ENCODE measurements at places on chromosomes 2 and 18. TPM values are rescaled to one million over a fixed set of nuclear protein-coding genes. Genes with fewer than 3 reads are reported as not detected.

GRCh38 chr18:23585007-23585871 is 1.1 kb downstream of the NPC1 start:
- DNase-seq, result no peak

DNA sequence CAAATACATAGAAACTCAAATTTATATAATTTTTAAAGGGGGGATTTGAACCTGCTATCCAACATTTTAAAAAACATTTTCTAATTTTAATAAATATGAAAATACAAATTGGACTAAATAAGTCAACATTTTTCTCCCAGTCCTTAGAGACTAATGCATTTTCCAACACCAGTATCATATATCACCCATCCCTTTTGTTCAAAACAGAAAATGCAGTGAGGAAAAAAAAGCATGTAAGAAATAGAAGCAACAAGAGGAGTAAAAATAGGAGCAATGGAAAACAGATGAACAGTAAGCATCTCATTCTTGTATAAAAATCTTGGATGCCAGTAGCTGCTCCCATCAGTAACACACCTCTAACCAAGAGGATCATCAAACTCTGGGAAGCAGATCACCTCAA is 25.5 kb downstream of the KLF7 start:
- DNase-seq, result no peak

DNA sequence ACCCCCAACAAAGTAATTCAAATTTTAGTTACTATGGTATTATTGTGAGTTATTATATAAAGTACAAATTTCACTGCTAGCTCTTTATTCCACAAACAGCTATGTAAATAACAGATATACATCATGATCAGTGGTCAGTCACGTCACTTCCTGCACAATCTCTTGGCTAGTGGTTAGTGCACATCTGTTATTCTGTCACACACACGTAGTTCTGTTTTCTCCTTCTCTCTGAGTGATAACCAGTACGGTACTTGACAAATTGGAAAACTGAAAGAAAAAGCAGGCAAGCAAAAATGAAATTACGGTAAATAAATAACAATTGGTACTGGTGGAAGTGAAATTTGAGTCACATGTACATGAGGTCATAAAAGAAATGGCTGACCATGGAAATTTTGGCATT is 728.7 kb downstream of the CCDC85A start:
- no peak for DNase-seq

DNA sequence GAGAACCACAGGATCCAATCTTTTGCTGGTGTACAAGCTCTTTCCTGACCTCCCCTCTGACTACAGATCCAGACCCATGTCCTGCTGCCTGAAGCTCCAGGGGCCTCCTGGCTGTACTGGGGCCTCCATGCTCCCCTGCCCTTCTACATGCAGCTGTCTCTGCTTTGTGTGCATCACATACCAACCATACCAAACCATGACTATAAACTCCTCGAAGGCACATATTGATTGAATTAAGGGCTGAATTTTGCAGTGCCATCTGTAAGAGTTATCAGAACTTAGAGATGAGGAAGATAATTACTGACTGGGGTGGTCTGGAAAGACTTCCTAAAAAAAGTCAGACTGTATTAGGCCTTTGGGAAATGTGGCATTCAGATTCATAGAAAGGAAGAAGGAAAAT is 139.9 kb upstream of the CXCR4 start:
- no peak for DNase-seq

Gene ALKAL2
- polyA plus RNA-seq, result 4.9 TPM

DNA sequence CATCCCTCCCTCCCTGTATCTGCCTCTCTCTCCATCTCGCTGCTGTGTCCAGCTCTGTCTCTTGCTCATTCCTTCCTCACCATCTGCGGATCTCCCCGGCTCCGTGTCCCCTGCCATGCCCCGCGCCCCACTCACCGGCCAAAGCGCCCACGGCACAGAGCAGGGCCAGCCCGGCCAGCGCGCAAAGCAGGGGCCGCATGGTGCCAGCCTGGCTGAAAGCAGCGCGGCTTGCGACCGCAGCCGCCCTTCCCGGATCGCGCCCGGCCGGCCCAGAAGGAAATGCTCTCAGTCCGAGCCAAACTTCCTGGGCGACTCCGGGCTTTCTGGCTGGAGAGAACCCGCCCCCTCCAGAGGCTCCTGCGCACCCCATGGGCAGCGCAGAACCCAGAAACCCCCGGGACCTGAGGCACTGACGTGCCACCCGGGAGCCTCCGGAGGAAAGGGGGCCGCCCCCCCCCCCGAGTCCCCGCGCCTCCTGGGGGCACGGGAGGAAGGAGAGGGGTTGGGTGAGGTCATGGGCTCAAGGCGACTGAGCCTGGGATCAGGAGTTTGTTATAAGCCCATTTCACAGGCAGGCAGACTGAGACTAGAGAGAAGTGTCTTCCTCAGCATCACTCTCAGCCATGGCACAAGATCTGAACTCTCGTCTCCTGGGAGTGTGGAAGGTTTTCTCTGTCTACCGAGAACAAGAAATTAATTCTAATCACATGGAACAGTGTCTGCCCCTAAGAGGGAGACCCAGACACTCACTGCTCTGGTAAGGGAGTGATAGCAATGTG is 45.2 kb upstream of the RAB6C start:
- DNase-seq, result no peak

DNA sequence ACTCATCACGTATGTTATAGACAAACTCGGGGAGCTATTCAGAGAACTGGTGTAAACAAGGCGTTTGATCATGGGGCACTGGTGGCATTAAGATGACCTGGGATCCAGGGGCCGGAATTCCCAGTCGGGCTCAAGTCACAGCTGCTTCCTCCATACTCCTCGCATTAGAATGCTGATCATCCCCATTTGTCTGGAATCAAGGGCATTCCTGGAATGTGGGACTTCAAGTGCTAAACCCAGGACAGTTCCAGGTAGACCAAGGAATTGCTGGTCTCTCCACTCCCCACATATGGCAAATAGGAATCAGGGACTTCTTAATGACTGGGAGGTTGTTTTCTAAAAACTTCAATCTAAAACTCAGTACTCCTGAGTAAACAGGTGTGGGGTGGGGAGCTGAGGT is 355.7 kb upstream of the RAB6C start:
- DNase-seq, result no peak

Gene DSG3
- polyA plus RNA-seq, result not detected

Gene CNGA3
- polyA plus RNA-seq, result not detected

- no peak for DNase-seq
These were observed 19.4 kb downstream of the FAM110C start for GRCh38 chr2:26891-27290.

Gene CBLN2
- 9.3 TPM for polyA plus RNA-seq

GRCh38 chr2:232689152-232689910 is 7.8 kb upstream of the GIGYF2 start:
- no peak for DNase-seq

DNA sequence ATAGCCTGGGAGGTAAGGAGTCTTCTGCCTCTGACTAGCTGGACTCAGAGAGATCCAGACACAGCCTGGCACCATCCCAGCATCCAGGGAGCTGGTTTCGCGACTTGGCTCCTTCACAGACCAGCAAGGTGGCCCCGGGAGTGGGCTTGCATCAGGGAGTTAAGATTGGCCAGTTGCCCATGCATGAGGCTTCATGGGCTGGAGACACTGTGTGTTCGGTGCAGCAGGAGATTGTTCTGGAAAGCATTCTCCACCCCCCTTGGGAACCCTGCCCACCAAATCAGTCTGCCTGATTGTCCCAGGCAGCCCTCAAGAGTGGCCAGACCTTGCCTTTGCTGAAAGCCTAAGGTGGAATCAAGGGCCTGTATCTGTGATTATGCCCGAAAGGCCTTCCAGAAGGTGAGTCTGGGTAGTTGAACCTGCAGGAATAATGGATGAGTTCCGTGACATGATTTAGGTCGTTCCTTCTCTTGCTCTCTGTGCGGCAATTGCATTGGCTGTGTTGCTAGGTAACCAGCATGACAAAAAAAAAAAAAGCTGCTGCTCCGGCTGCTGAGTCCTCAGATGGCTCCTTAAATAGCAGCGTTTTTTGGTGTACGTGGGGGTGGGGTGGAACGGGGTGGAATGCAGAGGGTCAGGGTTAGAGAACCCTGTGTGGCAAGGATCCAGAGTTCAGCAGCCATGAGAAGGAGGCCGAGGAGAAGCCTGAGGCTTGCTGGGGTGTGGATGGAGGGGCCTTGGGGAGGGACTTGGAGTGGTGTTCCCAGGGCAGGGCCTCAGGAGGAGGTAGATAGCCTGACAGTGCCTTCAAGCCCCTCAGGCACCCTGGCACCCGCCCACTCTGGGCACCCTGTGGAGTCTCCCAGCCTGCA is 93.0 kb upstream of the MCFD2 start:
- peak; percentile 64 for DNase-seq

Gene SCYGR4
- polyA plus RNA-seq, result not detected

Gene BOLL
- polyA plus RNA-seq, result 0.06 TPM

DNA sequence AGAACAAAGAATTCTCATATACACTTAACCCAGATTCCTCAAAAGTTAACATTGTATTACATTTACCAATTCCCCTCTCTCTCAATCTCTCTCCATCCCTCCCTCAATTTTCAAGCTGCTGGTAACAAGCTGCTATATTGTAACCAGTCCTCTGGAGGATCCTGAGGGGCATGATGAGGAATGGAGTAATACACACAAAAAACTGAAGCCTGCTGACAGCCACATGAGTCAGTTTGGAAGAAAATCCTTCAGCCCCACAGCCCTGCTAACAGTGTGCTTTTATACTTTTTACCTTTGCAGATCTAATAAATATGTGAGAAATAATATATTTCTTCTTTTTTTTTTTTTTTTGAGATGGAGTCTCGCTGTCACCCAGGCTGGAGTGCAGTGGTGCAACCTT is 165.7 kb upstream of the RAB12 start:
- DNase-seq, result no peak

Gene OSR1
- polyA plus RNA-seq, result 10.9 TPM

GRCh38 chr18:7177116-7177744 is 53.7 kb upstream of the LRRC30 start:
- DNase-seq, result peak; percentile 27

Gene ACP1
- 151 TPM for polyA plus RNA-seq

DNA sequence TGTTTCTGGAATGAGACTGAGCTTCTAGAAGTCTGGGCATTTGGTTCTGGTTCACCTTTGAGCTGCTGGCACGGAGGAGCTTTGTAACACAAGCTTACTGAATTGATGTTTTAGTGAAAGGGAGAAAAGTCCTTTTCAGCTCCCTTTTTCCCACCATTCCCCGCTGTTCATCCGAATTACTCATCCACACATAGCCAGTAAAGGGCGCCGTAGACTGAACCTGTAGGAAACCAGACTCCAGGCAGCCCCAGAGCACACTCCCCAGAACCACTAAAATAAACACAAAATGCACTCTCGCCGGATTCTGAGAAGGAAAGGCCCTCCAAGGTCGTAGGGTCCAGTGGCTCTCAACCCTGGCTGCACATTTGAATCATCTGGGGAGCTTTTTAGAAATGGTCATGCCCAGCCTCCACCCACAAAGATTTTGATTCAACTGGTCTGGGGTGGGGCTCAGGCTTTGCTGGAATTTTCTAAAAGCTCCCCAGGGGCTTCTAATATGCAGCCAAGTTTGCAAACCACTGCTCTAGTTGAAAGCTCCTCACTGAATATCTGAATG is 29.6 kb downstream of the TCF7L1 start:
- no peak for DNase-seq

GRCh38 chr2:153866595-153866994 is 5.1 kb upstream of the GALNT13 start:
- DNase-seq, result no peak

- DNase-seq, result no peak
These were observed 29.3 kb upstream of the CYP20A1 start for GRCh38 chr2:203209538-203209937.

DNA sequence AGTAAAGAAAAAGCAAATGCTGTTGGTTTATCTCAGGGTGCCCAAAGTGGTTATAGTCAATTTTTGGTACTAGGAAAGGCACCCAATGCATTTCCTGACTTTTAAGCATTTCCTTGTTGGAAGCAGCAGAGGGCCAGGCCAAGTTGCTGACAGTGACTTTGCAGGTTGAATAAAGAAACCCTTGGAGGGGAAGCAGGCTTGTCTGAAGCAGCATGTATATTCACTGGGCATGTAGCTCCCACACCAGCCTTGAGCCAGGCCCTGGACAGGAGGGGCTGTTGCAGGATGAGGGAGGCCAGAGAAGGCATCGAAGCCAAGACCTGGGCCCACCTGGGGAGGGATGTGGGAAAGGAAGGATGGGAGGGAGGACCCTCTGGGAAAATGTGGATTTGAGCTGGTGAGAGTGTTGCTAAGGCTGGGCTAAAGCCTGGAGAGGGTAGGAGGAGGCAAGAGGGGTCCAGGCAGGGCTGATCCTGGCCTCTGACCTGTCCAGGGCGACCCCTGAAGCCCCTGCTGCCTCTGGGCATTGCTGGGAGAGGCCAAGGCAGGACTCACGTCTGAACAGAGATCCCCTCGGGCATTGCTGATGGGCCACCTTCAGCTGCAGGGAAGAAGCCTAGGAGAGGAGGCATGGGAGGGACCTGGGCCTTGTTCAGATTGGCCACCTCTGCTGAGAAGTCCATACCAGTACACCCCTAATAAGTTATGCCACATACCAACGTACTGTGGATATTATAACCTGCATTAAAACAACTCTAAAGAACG is 79.6 kb downstream of the STPG4 start:
- no peak for DNase-seq

Gene SLC4A3
- polyA plus RNA-seq, result 8.2 TPM

- no peak for DNase-seq
These were observed 203.5 kb downstream of the CYP26B1 start for GRCh38 chr2:71944183-71944550.

- no peak for DNase-seq
These were observed 9.0 kb downstream of the UGP2 start for GRCh38 chr2:63850649-63851048.

GRCh38 chr2:56286936-56287335 is 103.1 kb downstream of the CCDC85A start:
- no peak for DNase-seq

GRCh38 chr18:61203151-61203550 is 130.1 kb upstream of the CDH20 start:
- DNase-seq, result no peak

DNA sequence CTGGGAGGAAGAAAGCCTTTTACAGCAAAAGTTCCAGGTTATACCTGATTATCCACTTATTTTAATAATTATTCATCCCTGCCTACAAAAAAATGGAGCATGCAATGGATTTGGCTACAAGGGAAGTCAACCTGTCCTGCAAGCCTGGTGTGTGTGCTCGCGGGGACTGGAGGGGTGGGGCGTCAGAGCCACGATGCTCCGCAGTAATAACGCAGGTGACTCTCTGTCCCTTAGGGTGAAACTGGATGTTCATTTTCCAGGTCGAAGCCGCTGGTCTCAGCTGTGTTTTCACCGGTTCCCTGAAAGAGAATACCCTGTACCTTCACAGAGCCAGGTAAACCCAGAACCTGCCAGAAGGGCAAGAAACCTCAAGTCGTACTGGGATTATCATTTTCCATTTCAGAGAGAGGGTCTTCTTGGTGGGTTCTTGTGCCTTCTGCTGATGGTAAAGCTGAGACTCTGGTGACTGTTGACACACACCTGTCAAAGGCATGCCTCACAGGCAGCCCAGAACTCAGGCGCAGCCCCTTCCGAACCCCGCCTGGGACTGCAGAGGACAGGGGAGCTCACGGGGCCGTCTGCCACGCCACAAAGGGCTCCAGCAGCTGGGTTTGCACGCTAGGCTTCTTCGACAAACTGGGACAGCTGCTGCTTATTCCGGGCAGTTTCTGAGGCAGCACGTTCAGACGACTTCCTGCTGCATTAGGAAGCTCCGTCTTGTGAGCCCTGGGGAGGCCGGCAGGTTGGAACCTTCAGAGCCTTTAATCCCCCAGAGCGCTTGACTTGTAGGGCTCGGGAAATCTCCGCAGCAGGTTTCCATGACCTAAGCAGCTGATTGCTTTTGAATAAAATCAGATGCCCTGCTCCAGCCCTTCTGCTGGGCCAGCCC is 58.6 kb downstream of the KCNG2 start:
- DNase-seq, result no peak

All from right renal pelvis (tissue), 4 donors.